ENCODE measurements at places on chromosomes 7 and 10.

DNA sequence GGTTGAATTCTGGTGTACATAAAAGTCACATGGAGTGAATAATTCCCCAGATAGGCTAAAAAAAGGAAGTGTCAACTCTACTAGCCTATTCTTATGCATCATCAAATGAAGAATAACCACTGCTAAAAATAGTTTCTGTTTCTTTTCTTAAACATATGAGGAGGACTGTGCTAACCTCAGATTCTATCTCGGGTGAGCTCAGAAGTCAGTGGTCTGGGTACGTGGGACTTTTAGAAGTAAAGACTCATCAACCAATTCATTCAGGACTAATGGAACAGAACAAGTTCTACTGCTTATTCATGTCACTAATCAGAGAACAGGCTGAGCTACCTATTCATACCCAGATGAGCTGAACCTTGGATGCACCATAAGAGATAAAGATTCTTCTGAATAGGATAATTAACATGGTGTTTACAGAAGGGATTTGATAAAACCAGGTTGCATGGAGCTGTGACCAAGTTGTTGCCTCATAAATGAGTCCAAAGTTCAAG, 9.5 kb upstream of the ASAH2 start:
- no peak for DNase-seq

DNA sequence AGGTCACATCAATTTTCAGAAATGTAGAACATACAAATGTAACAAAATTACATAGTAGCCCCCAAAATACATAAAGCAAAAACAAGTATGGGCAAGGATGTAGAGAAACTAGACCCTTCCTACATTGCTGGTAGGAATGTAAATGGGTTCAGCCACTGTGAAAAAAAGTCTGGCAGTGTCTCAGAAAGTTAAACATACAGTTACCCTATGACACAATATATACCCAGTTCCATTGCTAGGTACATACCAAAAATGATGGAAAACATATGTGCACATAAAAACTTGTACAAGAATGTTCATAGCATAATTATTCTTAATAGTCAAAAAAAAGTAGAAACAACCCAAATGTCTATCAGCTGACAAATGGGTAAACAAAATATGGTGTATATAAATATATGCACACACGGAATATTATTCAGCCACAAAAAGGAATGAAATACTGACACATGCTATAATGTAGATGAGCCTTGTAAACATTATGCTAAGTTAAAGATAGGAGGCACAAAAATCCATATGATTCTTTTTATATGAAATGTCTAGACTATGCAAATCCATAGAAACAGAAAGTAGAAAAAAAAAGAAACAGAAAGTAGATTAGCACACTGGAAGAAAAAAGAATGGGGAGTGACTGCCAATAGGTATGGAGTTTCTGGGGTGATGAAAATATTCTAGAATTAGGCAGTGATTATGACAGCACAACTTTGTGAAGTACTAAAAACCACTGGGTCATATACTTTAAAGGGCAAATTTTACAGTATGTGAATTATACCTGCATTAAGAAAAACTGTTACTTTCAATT, 13.5 kb downstream of the HERPUD2 start:
- DNase-seq, result no peak

DNA sequence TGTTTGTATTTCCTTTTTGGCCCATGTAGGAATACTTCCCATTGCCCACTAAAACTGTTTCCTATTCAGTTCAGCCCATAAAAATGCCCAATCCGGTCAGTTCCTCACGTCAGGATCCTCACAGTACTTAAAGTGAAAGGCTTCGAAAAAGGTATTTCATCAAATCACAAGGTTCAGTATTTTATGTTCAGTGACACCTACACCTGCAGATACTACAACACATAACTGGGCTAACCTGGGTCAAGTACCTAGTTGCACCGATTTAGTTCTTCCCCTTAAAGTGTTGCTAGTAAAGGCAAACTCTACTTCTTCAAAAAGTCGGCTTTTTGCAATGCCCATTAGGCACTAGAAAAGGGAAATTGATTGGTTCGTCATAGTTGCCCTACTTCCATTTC, 1.1 kb downstream of the SNX13 start:
- no peak for DNase-seq

DNA sequence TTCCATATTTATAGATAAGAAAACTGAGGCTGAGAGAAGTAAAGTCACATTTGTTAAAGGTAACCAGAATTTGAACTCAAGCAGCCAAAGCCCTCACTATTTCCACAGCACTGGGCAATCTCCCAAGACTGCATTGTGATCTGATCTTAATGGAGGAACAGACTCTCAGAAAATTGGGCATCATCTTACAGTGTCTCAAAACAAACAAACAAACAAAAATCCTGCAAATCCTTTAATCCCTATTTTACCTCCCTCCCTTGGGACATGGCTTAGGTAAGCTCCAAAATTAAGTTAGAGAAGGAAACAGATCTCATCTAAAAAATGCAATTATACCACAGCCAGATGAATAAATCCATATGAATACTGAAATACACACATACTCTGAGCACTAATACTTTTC, 57.5 kb downstream of the FHIP2A start:
- DNase-seq, result no peak

DNA sequence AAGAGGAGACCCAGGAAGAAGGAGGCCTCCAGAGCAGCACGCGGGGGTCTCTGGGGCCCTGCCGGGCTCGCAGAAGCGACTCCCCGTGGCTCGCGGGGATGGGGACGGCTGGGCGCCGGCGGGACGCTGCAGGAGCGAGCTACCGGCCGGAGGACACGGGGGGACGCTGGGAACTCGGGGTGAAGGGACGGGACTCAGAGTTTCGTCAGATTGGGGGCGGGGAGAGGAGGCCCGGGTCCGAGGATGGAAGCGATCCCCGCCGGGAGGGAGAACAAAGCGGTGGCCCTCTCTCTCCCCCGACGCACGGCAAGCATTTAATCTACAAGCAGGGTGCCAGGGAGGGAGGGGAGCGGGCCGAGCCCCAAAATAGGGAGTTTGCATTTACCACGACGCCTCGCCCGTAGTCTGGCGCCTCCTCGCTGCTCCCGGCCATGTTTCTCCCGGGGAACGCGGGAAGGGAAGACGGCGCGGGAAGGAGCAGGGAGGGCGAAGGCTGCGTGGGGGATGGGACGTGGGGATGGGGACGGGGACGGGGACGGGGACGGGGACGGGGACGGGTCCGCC, at the start of gene PRTFDC1:
Gene PRTFDC1, minus strand, starts transcription at position 464 of the 564 bp plus-strand sequence. Its CDS starts 31 bp downstream, at position 433.
- peak; percentile 44 for DNase-seq

- DNase-seq, result no peak
Observed at GRCh38 chr7:6642239-6642839, 5.2 kb downstream of the ZNF316 start.

DNA sequence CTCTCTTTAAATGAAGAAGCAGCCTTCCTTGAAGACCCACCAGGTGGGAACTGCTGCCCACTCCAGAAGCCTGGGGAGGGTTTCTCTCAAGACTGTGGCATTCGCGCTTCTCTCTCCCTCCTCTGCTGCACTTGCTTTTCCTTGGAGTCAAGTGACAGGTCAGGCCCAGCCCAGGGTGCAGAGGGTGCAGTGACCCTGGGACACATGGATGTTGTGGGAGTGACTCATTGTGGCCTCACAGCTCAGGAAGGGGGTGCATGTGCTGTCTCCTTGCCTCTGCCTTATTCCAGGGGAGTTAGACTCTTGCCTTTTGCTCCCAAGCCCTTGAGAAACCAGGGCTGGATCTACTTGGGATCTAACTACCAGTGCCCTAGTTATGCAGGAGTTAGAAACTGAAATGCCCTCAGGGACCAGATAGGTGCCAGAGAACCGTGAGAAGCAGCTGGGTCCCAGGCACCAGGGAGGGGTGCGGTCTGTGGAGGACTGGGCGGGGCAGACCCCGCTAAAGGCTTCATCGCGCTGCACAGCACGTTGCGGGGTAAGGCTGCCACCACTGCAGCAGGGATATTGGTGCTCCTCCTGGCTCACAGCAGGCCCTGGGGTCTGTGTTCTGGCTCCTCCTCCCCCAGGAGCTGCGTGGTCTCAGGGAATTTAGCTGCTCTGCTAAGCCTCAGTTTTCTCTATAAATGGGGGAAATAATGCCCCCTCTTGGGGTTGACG, 11.4 kb downstream of the FAM241B start:
- DNase-seq, result no peak

DNA sequence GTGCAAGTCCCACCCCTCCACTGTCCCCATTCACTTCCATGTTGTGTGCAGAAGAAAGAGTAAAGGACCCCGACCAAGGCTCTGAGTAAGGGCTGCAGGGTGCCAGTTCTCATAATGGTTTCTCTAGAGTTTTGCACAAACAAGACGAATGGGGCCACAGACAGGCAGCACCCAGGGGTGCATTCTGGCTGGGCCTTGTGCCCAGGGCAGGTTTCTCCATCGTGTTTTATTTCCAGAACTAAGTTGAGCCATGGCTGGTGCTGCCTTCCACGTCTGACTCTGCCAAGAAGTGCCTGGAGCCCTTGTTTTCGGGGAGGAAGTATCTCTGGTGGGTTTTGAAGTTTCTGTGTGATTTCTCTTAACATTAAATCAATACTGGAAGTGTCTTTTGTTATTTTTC, 95.0 kb upstream of the SDK1 start:
- no peak for DNase-seq

- no peak for DNase-seq
Observed at GRCh38 chr7:135349746-135350145, 116.1 kb downstream of the STRA8 start.

DNA sequence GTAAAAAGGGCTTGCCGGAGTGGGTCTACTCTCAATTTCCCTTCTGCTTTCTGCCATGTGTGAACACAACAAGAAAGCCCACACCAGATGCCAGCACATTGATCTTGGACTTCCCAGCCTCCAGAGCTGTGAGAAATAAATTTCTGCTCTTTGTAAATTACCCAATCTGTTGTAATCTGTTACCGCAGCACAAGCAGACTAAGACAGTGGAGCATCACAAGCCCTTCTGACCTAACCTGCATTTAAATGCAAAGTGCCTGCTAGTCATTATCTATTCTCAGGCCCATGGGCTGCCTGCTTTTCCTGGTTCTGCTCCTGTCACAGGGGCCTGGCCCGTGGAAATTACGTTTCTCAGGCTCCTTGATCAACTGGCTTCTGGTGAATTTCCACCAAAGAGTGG, 199.3 kb upstream of the AUTS2 start:
- no peak for DNase-seq

DNA sequence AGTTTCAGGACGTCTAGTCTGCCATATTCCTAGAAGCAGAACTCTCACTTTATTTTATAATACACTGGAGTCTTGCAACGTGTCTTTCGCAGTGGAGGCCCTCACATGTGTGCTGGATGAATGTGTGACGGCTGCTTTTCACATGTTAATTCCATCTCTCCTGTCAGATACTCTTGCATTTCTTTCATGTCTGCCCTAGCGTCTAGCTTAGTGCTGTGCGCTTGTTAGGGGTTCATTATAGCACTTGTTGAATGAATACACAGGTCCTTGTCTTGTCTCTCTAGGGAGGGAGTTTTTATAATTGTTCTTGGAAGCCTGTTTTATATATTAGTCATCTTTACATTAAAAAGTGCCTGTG, 94.4 kb downstream of the MAP3K8 start:
- no peak for DNase-seq
